T-helper 22 cell (primary cell): ENCODE measurements at places on chromosomes 1 and 21.

DNA sequence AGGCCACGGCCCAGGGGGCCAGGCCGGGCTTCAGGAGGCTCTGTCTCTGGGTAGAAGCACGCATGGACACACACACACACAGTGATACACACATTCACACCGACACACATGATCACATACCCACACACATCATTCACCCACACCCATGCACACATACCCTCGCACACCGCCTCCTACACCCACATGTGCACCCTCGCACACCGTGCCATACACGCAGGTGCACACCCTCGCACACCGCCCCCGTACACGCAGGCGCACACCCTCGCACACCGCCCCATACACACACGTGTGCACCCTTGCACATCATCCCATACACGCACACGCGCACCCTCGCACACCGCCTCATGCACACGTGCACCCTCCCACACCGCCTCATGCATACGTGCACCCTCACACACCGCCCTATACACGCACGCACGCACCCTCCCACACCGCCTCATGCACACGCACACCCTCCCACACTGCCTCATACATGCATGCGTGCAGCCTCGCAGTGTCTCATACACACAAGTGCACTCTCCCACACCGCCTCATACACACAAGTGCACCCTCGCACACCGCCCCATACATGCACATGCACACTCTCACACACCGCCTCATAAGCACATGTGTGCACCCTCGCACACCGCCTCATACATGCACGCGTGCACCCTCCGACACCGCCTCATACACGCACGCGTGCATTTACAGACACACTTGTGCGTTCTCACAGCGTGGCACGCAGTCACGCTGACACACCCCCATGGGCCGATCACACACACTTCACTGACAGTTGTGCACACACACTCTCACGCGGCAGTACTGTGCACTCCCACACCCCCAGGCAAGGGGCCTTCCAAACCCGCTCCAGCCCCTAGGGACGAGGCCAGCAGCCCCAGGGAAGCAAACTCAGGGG, 128.1 kb downstream of the SIK1 start:
- no peak for DNase-seq

DNA sequence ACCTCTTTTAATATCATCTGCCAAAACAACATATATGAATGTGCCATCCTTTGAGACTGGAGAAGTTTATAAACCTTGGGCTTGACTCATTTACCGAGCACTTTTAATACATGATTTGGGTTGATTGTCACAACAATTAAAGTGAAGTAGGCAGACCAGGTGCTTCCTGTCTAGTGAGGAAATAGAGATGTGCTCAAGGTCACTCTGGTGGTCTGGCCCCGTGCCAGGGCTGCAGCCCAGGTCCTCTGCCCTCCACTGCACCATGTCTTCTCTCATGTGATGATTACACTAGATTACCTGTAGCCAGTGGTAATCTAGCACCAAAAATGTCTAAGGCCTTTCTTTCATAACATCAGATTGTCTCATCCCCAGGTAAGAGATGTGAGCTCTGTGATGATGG, 61.8 kb upstream of the LAMC2 start:
- DNase-seq = no peak

DNA sequence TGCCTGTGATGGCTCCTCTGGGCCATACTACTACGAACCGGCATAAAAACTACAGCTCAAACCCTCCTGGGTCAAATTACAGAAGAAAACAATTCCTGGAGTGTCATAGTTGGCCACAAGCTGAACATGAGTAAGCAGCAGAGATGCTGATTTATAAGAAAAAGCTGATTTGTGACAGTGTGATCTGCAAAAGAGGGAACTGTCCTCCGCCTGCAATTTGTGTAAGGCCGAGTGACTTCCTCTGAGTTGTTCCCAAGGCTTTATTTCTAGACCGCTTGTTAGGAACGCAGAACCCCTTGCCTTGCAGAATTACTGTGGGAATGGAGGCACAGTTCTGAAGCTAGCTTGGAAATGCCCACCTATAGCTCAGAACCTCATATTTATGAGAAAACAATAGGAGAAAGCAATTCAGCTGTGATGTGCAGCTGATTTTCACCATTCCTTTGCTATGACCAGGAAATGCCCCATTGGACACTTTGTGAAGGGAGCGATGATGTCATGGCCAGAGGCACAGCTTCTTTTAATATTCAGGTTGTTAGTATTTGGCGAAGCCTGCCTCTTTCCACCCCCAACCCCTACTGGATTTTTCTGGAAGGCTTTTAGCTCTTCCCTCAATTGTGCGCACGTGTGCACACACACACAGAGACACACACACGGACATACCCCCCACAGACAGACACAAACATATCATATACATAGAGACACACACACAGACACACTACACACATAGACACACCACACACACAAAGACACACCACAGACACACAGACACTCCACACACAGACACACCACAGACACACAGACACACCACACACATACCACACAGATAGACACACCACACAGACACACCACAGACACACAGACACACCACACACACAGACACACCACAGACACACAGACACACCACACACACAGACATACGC, 47.6 kb downstream of the IER5 start:
- DNase-seq = no peak

GRCh38 chr1:93516164-93516563, 68.2 kb downstream of the FNBP1L start:
- DNase-seq = no peak

DNA sequence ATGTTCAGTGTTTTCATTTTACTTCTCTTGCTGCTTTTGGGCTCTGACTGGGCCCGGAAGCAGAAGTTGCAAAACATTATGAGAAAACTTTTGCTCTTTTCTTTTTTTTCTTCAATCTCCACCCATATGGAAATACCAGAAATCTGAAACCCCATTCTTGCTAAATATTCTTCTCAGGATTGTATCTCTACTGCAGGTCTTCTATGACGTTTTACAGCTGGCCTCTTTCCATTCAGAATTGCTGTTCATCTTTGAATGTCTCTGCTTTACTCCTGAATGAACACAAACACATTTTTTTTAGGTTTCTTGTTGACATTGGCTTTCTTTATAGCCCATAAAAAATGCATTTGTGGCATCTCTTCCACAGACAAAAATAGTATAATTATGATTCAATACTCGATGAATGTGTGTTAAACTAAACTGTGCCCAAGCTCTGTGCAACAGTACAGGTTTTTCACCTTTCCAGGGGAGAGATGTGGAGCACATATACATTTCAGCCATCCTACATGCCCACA, 18.8 kb downstream of the PTPRC start:
- peak; percentile 27 for DNase-seq

- no peak for DNase-seq
Measured at GRCh38 chr21:45582128-45582527, 39.9 kb upstream of the SLC19A1 start.

GRCh38 chr1:161229896-161230295, 4.0 kb downstream of the TOMM40L start:
- DNase-seq = no peak

GRCh38 chr1:18322368-18323032, 158.2 kb upstream of the KLHDC7A start:
- DNase-seq = no peak

DNA sequence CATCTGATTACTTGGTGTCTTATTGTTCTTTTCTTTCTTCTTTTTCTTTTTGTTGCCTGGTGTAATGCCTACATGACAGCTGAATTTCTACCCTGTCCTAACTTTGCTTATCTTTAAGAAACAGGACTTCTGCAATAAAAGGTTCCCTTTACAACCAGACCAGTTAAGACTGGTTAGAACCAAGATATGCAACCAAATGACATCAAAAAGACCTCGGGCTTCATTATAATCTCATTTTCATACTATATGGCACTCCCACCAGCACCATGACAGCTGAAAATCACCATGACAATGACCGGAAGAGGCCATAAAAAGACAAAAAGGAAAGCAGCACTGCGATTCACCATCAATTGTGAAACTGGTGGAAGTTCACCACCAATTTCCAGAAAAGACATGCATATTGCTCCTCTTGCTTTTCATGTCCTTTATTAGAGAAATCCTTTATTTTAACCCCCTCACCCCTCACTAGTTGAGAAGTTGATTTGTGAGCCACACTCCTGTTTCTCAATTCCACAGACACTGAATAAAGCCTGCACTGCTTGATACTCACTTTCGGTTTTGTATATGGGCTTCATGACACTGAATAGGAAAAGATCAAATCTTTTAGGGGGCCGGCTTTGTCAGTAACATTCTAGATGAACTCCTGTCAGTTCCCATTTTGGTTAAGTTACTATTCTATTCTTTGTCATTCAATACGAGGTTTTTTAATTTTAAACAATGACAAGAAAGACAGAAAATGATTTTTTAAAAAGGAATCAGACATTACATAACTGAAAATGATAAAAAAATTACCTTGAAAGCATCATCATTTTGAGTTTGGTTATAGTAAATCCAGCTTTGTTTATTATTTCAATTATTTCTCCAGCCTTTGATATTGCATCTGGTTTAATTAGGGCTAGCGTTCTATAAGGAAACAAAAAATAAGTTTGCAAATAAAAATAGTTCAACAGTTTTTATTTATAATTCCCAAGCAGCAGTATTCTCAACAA, 58.1 kb downstream of the NME7 start:
- no peak for DNase-seq

- no peak for DNase-seq
Measured at GRCh38 chr1:36703526-36704208, 221.0 kb upstream of the CSF3R start.

DNA sequence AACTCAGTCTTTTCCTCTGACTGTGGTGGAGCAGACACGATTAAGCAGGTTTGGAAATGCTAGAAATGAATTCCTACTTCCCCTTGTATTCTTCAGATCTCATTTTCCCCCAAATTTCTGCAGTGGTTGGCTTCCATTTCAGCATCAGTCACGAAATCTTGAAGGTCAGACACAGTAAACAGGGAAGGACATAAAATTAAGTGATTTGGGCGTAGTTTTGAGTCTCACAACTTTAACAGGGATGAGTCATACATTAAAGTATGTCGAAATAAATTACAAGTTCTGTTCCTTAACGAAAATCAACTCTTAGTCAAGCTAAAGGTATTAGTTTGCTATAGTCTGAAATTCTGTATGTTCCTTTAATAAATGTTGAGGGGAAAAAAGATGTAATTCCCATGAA, 61.1 kb downstream of the HNRNPR start:
- DNase-seq = no peak

DNA sequence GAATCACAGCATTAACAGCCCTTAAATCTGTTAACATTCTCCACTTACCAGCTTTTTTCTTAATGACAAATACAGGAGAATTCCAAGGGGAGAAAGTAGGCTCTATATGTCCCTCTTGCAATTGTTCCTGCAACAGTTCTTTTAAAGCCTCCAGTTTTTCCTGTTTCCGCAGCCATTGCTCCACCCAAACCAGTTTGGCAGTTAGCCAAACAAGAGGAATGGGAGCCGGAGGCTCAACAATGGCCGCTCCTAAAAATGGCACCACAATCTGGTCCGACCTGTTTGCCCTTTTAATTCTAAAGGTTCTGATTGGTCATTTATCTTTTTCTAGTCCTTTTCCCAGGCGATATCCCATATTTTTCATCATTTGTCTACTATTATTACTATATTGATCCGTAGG, 14.0 kb upstream of the L1TD1 start:
- no peak for DNase-seq

DNA sequence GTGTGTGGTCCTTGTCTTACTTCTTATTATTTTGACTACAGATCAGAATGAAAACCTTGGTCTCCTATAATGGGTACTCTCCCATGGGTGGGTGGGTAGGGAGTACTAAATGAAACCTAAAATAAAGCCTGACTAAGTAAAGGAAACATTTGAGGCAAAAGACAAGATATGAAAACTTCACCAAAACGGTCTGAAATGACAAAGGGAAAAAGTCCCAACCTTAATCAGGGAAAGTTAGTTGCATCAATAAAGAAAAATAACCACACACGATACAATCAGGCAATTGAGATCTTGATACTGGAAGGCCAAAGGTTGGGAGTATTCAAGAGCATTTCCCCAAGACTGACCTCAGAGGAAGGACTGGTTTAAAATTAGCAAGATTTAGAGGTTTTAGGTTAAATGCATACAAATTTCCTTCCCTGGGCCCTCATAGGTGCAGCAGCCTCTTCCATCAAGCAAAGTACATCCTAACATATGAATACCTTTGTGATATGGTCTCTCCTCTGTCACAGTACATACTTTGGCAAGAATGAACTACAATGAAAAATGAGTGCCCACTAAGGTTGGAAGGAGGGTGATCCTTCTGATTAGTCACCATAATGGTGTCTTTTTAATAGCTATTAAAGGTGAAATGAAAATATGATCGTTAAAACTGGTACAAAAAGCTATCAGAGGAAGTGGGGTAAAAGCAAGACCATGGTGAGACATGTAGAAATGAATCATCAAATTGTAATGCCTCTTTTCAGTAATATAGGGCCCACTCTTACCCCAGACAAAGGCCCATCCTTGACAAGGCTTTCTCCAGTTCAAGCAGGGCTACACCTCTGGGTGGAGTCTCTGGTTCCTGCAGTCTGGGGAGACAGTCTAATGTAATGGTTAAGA, 15.3 kb upstream of the TNFSF4 start:
- no peak for DNase-seq

GRCh38 chr1:105027838-105028471, 1278.3 kb downstream of the AMY1C start:
- no peak for DNase-seq

DNA sequence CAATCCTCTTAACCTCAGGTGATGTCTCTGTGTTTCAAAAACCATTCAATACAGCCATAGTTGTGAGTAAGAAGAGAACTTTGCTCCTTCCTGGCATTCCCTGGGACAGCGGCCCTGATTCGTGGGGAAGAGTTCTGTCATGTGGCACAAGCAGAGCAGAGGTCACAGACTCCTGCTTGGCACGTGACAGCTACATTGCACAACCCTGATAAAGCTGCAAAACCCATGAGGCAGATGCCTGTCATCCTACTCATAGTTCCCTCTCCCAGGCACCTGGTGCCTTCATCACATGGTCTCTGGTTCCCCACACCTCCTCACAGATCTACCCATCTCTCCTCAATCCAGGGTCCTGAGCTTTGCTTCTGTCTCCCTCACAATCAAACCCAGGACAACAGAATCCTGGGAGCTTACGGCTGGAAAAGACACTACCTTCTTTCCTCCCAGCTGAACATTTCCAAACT, 70.8 kb downstream of the PLPP3 start:
- no peak for DNase-seq

DNA sequence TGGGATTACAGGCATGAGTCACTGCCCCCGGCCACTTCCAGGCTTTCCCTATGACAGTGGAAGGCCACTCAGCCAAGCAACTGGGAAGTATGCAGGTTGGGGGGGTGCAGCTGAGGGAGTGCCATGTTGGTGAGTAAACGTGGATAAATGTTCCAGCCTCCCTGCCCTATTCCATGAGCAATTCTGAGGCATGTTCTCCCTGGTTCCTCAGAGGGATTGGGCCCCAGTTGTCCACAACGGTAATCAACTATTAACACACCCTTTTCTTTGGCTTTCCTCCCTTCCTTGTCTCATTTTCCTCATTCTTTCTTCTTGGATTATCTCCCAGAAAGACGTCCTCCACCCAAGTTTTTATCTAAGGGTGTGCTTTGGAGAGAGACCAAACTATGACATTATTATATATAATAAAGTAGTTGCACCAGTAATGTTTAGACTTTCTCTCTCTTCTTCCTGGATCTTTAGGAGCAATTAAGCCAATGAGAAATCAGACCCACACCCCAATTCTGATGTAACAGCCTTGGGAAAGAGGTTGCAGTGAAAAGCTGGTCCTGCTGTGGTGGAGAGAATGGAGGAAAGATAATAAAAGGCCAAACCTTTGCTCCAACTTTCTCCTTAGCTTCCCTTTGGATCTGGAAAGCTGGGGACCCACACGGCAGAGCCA, 6.8 kb upstream of the SLAMF9 start:
- no peak for DNase-seq

- no peak for DNase-seq
Measured at GRCh38 chr1:30693366-30693765, 30.0 kb downstream of the MATN1 start.
